Stimulated activated CD4-positive, alpha-beta T cell treated with anti-CD3 and anti-CD28 coated beads, Interleukin-4, amount 100 ng/mL, for 4 hours (primary cell): ENCODE measurements at places on chromosomes 5 and 9.

DNA sequence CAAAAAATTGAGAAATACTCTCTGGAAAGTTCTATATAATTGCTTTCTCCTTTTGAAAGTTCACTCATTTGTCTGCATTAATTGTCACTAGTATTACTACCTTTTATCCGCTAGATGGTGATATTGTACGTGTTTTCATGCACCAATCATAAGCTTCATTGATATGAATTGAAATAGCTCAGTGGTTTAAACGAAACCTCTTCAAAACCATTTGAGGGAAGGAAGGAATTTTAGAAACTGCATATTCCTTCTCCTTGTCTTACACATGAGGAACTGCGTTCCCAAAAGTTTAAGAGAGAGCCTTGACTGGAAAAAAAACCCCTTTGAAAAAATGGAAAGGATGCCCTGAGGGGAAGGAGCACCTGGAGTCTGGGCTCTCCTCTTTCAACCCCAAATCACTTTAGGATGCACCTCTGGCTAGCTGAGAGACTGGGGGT is 98.6 kb downstream of the YTHDC2 start:
- no peak for DNase-seq

DNA sequence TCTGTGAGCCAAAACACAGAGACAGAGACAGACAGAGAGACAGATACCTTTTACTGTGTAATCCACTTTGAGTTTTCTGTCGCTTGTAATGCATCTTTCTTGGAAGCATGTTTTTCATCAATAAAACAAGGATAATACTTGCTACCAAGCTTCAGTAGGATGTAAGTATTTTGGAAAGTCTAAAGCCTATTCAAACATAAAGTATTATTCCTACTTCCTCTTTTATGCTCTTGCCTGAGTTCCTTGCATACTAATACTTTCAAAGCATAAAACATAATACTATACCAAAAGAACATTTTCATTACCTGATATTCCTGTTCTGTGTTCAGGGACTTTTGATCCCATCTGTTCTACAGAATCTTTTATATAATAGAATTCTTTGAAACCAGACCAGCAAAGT is 64.5 kb upstream of the SLC30A5 start:
- no peak for DNase-seq

DNA sequence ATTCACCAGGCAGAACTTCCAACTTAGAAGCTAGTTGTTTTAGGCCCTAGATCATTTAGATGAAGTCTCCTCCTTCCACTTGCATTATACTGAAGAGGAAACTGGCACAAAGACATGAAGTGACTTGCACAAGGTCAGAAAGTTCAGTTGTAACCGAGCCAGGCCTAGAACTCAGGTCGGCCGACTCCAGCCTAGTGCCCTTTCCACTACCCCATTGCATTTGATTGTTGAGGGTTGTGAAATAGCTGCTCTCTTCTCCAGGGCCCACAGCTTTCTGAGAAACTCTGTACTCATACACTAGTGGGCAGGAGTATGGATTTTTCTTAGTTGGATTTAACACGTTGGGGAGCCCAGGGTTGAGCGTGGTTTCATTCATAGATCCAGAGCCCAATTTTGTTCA is 5.6 kb downstream of the ZNF462 start:
- no peak for DNase-seq

GRCh38 chr5:66769839-66770617 is 173.8 kb downstream of the MAST4 start:
- DNase-seq: no peak

DNA sequence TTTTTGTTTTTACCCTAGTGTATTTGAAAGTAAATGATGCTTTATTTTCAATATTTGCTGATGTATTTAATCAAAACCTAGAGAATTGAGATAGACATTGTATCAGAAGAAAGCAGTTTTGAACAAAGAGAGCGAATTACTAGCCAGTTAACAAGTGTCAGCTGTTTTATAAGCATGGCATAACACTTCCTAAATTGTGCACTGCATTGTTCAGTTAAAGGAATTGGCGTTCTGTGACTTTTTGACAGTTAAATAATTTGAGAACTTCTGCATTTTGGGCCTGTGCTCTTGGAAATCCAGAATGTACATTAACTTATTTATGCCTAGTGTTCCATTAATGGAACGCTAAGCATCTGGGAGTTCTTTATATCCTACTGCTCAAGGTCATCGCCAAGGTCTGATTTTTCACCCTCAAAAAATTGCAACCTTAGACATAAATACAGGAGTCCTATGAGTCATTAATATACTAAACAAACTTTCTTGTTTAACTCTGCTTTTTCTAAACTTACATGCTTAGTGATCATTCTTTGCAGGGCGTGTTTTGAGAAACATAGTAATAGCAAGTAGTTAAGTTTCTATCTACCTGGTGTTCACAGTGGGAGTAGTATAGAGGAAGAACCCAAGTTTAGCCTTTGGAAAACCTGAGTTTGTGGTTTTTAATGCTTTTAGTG is 31.1 kb downstream of the RASA1 start:
- DNase-seq: no peak

- no peak for DNase-seq
Observed at GRCh38 chr5:83553000-83553486, 81.5 kb downstream of the VCAN start.

- no peak for DNase-seq
Observed at GRCh38 chr5:139828207-139828895, 32.7 kb downstream of the PSD2 start.

- DNase-seq: no peak
Observed at GRCh38 chr5:96527768-96528661, 95.0 kb upstream of the PCSK1 start.

GRCh38 chr5:124514956-124515355 is 231.5 kb downstream of the ZNF608 start:
- DNase-seq: no peak

DNA sequence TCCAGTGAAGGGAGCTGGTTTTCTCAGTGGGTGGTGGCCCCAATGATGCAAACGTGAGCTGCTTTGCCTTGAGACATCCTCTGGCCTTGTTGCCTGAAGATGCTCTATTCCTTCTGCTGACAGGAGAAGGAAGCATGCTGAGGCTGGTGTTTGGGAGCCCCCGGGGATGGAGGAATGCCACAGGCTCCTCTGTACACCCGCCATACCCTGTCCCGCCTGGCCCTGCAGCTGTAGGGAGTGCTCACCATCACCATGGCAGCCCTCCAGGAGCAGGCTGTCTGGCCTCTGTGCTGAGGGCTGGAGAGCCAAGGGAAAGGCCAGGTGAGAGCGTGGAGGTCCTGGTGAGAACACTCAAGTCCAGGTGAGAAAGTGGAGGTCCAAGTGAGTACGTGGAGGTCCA is 134.4 kb downstream of the MRPL36 start:
- DNase-seq: no peak

DNA sequence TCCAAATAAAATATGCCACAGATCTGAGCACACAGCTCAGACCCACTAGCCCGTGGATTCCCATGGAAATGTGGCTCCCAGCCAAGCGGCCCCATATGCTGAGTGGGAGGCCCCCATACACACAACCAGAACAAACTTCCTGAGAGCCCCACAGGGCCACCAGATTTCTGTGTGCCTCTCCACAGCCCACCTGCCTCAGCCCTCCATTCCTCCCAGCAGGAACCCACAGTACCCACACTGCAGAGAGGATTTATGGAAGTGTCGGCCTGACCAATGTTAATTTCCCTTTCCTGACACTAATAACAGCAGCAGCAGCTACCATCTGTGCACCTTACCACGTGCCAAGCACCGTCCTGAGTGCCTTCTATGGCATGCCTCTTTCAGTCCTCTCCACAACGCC is 99.3 kb upstream of the SPOCK1 start:
- no peak for DNase-seq

GRCh38 chr5:158801893-158802292 is 297.8 kb downstream of the EBF1 start:
- no peak for DNase-seq

- no peak for DNase-seq
Observed at GRCh38 chr5:71533615-71534014, 53.5 kb upstream of the MCCC2 start.

DNA sequence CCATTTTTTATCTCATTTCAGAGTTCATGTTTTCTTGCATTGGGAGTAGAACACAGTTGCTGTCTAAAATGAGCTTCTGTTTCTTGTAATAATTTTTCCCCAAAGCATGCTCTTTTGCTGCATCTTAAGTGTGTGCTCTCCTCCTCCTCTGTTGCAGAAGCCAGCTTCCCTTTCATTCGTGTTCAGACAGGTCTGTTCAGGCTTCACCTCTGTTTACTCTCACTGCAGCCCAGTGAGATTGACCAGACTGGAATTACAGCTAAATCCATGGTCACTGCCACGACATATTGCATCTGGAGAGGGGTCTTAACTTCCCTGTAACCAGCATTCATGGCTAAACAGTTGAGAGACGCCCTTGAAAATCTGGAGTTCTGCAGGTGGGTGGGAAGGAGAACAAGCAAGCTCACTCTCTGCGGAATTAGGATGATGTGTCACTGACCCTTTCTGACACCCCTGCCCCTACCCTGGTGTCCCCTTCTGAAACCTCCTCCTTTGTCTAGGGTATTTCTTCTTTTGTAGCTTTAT is 223.2 kb downstream of the FSTL4 start:
- no peak for DNase-seq

- no peak for DNase-seq
Observed at GRCh38 chr5:68264024-68264956, 48.7 kb downstream of the PIK3R1 start.

- no peak for DNase-seq
Observed at GRCh38 chr5:113378514-113378913, 56.3 kb downstream of the TSSK1B start.

DNA sequence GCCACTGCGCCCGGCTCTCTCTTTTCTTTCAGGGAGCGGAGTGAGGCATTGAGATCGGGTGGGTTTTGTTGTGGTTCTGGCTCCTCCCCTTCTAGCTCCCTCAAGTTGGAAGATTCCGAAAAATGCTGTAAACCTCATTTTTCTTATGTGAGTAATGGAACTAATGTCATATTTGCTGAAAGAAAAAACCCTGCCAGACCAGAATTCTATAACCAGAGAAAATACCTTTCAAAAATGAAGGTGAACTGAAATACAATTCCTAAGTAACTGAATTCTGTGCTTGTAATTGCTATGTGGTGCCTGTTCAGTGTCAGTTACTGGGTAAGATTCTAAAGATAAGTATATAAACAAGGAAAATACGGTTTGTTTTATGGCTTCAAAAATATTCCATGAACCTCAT is 30.9 kb upstream of the CDK20 start:
- no peak for DNase-seq

DNA sequence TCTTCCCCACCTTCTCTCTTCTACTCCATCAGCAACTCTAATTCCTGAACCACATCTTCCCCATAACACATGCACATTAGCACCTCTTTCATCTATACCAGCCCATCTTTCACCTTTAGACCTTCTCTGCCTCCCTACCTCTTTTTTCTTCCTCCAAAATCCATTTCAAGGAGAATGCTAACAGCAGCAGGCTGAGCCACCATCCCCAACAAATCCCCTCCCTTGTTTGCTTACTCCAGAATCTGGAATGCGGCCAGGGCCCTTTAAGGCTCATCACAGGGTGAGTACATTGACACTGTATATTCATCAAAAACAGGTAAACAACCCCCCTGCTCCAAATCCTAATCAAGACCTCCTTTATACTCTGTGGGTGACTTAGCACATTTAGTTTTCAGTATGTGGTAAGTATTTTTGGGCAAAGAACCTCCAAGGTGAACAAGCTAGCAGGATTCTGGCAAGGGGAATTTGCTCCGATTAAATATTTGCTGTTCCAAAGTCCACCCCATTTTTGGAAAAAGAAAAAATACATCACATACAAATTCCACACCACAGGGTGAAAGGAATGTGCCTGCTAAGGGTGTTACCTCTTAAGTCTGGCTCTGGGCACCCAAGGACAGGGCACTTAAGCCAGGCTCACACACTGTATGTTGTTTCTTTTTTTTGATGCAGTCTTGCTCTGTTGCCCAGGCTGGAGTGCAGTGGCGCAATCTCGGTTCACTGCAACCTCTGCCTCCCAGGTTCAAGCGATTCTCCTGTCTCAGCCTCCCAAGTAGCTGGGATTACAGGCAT is 71.4 kb downstream of the SERINC5 start:
- DNase-seq: no peak

GRCh38 chr9:7146582-7146981 is 388.8 kb downstream of the KDM4C start:
- DNase-seq: no peak

DNA sequence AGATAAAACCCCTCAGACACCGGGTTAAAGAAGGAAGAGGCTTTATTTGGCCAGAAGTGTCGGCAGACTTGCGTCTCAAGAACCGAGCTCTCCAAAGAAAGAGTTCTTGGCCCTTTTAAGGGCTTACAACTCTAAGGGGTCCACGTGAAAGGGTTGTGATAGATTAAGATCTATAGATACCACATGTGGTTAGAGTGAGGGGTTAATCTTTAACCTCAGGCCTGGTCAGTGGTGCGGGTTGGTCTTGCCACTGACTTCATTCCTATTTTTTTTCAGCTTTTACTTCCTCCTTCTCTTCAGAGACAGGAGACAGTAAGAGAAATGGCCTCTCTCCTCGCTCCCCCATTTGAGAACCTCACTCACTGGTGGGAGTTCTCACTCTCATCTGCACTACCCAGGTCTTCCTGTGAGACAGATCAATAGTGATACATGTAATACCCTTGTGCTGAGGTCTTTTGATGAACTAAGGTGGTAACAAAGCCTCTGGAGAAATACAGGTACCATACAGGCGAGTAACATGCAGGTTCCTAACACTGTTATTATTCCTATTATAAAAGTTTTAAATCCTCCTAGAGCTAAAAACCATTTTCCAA is 52.4 kb upstream of the COX7C start:
- DNase-seq: no peak

GRCh38 chr5:83925955-83926337 is 205.3 kb upstream of the HAPLN1 start:
- DNase-seq: no peak

DNA sequence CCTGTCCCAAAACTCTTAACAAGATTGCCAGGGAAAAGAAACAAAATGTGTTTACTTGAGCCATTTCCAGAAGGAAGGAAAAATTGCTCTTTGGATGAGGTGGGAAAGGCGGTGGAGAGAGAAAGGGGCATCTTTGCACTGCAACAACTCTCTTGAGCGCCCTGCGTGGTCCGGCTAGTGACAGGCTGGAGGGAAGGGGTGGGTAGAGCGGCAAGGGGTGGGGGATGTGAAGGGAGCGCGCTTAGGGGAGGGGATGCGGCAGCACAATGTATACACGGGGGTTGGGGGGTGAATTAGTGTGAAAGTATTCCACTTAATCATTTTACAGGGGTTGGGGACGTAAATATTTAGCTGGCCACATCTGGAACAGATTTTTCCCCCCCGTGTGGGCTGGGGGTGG is 1.3 kb downstream of the FGF10 start:
- no peak for DNase-seq

- DNase-seq: no peak
Observed at GRCh38 chr5:38871058-38871605, 25.3 kb downstream of the OSMR start.

- DNase-seq: no peak
Observed at GRCh38 chr9:109342878-109343277, 22.0 kb upstream of the EPB41L4B start.

GRCh38 chr9:2780846-2781245 is 63.0 kb downstream of the PUM3 start:
- no peak for DNase-seq

- no peak for DNase-seq
Observed at GRCh38 chr5:6118691-6119090, 259.7 kb downstream of the MED10 start.
